Muscle of back (tissue), 13 donors: ENCODE measurements at places on chromosomes 3 and 15.

DNA sequence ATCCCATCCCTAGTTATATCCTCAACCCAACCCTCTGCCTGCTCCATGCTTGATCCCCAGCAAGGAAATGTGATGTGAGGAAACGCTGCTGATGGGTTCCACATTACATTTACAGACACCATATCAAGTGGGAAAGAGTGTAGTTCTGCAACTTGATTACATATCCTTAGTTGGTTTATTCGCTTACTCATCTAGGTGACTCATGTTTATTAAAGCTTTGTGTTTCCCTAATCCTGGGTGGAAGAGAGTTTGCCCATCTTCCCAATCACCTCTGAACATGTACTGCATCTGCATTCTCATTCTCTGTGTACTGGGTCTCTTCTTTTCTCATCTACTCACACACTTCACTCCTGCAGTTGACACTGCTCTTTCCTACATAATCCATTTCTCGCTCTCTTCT, 91.7 kb upstream of the PDZRN3 start:
- DNase-seq = no peak

- DNase-seq = no peak
Measured at GRCh38 chr3:171561596-171562323, 101.6 kb upstream of the TNIK start.

DNA sequence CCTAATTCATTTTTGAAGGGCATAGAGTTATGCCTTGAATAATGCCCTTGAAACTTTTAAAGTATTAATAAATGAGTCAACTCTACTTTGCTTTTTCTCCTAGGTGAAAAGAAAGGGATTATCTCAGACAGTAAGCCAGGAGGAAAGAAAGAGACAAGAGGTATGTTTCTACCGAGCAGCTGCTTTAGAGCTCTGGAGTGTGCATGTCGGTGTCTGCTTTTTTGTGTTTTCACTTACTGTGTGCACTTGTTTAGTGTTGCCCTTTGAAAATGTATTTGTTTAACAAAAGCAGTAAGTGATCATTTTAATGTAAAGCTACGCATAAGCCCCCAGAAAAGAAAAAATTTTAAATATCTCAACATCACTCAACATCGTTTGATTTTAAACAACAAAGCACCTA, 28.1 kb downstream of the ARHGEF26 start:
- DNase-seq = no peak

DNA sequence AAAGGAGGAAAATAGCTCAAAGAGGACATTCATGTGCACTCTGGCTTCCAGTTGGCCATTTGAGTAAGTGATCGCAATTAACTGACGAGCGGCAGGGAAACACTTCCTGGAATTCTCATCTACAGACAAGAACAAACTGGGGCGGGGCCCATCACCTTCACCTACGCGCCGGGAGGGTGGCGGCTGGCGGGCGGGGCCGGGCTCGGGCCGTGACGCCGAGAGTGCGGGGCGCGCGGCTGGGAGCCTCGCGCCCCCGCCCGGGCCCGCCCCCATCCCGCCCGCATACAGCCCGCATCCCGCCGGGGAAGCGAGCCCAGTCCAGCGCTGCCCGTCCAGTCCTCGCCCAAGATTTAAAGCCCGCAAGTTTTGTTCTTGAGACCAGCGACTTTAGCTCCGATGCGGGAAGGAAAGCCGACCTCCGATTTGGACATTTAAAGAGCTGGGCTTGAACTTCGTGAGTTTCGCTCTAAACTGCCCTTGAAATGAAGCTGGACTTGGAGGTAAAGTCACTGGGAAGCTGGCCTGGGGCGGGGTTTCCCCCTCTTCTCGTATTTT, at the start of gene B3GNT5:
Gene B3GNT5, plus strand, starts transcription at position 281 of the 555 bp plus-strand sequence. CDS start 16,546 bp downstream, outside the sequence.
- DNase-seq = no peak

DNA sequence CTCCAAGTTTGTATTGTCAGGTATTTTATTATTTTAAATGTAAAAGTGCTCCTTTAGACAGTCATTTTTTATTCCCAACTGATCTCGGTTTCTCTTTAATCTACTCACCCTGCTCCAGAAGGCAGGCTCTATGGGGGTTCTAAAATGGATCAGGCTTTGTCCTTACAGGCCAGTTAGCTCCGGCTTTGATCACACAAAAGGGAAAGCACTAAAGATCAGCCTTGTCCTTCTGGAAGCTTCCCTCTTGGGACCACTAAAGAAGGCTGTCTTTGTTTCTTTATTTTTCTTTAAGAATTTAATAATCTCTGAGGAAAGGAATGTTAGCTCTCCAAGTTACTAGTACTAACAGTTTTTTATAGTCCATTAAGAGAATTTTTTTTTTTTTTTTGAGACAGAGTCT, 560.5 kb upstream of the ZNF717 start:
- DNase-seq = no peak

DNA sequence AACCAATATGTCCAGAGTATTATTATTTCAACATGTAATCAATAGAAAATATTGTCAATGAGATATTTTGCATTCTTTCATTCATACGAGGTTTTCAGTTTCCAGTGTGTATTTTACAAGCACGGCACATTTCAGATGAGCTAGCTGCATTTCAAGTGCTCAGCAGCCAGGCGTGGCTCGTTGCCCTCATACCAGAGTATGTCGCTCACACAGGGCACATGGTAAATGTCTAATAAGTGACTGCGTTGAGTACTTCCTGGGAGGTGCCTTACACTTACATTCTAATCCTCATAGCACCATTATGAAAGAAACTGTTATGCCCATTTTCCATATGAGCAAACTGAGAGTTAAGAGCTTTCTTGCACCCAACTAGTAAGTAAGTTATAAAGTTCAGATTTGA, 47.4 kb downstream of the TMEM266 start:
- no peak for DNase-seq

DNA sequence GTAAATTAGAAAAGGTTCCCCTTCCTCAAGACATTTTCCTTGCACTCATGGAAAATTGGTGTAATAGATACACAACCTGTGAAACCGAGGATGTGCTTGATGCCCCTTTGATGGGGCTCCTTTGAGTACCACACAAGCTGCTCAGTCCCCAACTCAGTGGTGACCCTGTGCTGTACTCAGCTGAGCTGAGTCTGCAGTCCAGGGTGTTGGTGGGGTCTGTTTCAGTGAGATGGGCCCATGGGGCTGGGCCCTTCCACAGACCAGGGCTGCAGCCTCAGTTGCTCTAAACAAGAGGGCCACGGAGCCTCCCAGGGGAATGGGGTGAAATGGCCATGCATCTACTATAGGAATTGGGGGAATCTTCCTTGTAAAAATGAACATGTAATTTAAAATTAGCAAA, 39.3 kb downstream of the KY start:
- DNase-seq = no peak

GRCh38 chr15:45660231-45660979, 25.6 kb downstream of the SQOR start:
- DNase-seq = no peak
